IPS-NIHi11 (cell line): ENCODE measurements at places on chromosomes 1 and 21.

DNA sequence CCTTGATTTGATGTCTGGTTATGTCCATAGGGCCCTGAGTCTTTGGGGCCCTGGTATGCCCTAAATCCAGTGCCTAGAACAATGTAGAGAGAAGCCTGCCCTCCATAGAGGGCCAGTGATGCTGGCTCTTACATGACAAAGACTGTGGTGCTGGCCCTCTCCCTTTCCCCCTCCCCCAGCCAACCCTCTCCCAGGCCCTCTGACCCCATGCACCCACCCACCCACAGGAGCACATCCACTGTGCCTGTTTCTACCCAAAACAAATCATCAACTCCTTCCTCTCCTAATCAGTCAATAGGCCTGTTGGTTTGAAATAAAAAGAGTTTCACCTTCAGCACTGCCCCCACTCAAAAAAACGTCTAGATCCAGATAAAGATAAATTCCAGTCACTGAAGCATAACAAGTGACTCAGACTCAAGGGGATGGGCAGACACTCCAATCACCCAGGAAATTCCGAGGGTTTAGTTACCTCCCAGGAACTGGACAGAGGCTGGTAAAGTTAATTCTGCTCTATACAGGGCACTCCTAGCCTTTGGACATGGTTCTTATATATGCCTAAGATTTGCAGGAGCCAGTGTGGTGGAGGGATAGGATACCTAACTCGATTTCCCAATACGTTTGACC, 144.8 kb upstream of the VANGL1 start:
- no peak for DNase-seq

GRCh38 chr1:36436821-36437220, 13.4 kb downstream of the OSCP1 start:
- DNase-seq: no peak

DNA sequence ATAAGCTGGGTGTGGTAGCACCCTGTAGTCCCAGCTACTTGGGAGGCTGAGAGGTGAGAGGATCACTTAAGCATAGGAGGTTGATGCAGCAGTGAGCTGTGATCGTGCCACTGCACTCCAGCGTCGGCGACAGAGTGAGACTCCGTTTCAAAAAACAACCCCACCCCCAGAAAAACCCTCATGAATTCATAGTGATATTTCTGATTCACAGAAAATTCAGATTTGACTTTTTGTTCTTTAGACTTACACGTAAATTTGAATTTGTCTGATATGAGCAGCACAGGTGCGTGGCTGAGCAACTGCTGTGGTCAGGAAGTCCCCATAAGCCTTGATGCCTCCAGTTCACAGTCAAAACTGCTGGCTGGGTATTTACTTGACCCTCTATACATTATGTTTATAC, 10.0 kb upstream of the MORC3 start:
- no peak for DNase-seq

- no peak for DNase-seq
Observed at GRCh38 chr1:88029899-88030298, 654.2 kb upstream of the PKN2 start.

DNA sequence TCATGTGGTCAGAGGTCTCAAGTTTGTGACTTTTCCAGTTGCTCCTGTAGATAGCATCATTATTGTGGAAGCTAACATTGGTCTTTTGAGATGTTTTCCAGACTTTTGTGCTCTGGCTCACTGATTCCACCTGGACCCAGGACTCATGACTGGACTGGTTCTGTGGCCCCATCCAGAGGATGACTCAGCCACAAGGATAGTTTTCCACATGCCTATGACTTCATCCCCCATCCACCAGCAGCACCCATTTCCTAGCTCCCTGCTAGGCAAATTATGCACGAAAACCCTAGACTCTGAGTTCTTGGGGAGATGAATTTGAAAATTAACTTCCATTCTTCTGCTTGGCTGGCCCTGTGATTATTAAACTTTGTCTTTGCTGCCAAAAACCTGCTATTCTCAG, 949.3 kb downstream of the MRPL39 start:
- DNase-seq: no peak

- DNase-seq: no peak
Observed at GRCh38 chr1:58812926-58813325, 29.1 kb upstream of the JUN start.

DNA sequence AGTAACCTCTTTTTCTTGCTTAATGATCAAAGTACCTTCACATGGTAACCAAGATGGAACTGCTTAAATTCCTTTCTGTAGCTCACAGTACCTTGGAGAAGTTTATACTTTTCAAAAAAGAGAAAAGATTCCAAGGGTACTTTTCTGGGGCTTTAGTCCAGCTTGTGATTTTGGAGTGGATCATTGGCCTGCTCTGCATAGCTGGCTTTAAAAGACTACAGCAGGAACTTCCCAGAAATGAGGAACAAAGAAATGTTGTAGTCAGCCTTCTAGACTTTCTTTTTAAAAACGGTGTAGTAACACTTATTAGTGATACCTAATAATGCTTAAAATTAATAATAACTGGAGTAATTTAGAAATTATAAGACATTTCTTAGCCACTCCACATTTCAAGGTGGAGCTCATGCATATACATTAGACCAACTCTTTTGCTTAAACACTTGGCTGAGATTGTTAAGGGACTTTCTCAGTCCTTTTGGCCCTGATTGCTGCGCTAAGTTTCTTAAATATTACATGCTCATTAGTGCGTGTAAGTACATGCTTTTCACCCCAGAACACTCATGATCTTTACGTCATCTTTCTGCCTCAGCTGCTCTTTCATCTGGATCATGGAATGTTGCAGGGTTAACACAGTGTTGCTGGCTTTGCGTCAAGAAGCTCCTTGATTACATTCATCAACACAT, 57.3 kb downstream of the SDCCAG8 start:
- DNase-seq: no peak

GRCh38 chr21:28642891-28643290, 349.8 kb downstream of the LTN1 start:
- no peak for DNase-seq

DNA sequence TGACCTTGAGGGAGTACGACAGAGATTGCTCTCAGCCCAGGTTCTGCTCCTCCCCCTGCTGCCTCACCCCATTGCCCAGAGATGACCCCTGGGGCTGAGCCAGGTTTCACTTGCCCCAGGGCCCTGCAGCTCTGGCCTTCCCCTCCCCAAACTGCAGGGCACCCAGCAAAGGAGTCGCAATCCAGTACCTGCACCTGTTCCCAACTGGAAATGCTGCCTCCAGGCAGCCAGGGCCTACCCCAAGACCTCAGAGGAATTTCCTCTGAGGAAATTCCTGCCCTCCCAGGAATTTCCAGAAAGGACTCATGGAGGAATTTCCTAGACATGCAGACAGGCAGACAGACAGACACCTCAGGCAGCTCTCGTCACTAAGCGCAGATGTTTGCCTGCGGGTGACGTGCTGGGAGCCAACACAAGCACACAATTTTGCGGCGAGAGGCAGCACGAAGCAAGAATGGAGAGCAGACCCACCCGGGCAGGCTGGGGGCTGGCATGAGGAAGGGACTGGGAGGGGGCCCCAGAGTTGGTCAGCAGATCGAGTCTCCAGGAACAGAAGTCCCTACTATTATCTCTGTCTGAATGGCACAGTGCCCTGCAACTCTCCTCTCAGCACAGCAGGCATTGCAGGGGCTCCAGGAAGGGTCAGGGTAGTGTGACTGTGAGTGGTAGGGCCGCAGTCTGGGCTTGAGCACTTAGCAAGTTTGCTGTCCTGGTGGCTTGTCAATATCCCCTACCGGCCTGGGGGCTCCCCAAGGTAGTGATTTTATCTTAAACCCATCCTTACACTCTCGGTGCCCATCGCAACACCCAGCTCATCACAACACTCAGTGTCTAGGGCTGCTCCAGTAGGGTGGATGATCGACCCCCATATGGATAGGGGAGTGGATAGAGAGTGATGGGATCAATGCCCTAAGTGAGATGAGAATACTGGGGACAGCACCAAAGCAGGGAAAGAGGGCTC, 2.9 kb upstream of the EFNA1 start:
- peak; percentile 30 for DNase-seq

DNA sequence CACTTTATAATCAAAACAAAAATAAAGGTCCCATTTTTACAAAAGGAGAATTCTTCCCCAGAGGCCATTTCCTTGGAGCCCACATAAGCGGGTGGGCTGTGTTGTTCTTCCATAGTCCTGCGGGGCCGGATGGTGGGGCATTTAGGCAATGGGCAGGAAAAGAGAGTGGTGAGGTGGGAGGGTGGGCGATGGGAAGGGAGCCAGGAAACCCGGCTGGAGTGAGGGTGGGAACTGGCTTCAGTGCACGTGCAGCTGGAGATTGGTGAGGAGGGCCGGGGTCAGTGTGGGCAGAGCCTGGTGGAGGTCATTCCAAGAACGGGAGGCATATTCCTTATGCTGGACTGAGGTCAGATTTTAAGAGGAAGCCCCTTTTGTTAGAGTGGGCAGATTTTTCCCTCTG, 13.6 kb downstream of the NENF start:
- no peak for DNase-seq

GRCh38 chr1:77825131-77825709, 45.8 kb downstream of the MIGA1 start:
- DNase-seq: peak; percentile 15

DNA sequence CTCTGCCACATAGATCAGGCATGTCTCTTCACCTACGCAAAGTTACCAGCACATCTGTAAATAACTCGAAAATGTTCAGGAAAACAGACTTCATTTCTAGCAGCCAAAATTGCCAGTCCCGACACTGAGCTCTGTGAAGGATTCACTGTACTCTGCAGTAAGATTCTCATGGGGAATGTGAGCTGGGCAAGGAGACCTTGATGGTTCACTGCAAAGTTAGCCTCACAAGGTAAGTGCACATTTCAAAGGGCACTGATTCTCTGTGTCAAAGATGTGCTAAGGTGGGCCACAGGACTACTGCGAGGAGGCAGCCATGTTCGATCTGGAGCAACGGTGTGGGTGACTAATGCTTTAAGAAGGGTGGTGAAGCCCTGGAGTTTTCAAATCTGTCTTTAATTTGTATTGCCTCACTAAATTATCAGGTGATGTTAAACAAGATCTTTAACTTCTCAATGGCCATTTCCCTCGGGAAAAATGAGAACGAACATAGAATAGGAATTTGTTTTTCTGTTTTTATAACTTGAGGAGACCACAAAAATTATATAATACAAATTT, 25.2 kb downstream of the STPG1 start:
- no peak for DNase-seq

DNA sequence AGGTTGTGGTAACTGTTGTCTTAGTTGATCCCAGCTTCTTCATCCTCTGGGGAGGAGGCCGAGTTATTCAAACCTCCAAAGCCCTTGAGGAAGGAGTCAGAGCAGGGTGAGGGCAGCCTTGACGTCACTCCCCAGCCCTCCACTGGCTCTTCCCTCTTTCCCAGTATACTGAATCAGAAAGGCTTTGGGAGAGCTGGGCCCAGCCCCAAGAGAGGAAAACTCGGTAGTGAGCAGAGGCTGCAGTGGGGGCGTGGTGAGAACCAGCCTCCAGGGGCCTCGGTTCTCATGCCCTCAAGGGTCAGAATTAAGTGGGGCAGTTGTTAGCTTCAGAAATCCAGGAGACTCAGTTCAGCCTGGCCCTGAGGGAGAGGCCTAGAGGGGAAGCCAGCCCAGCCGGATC, 1.8 kb upstream of the GJA4 start:
- DNase-seq: peak; percentile 1

GRCh38 chr1:230715510-230715909, 1.6 kb upstream of the AGT start:
- no peak for DNase-seq

GRCh38 chr1:226763905-226764264, 24.8 kb upstream of the ITPKB start:
- peak; percentile 64 for DNase-seq

DNA sequence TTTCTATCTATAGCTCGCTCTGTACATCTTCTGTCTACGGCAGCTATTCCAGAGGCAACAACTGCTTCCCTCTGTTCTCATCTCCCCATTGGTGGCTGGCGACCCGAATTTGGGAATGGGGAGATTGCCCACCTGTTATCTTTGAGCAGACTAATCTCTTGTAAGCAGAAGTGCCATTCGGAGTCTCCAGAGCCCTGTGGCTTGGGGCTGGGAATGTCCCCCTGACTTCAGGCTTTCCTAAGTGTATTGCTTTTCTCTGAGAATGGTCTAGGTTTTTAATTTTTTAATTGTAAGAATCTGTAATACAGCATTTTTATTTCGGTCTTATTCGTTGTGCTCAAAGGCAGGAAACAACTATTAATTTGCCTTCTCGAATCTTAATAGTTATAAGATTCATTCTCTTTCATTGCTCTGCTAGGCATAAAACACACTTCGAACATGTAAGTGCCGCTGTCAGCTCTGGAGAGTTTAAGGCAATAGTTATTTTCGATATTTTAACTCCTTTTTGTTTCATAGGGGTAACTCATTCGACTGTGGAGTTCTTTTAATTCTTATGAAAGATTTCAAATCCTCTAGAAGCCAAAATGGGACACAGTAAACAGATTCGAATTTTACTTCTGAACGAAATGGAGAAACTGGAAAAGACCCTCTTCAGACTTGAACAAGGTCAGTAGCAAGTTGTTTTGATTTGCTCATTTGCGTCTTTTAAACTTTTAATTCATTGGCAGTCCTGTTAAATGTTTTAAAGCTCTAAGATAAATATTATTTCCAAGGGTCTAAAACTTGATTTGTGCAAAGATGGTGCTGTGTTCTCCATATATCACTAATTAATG, 514 bp downstream of the AGL start:
- no peak for DNase-seq

DNA sequence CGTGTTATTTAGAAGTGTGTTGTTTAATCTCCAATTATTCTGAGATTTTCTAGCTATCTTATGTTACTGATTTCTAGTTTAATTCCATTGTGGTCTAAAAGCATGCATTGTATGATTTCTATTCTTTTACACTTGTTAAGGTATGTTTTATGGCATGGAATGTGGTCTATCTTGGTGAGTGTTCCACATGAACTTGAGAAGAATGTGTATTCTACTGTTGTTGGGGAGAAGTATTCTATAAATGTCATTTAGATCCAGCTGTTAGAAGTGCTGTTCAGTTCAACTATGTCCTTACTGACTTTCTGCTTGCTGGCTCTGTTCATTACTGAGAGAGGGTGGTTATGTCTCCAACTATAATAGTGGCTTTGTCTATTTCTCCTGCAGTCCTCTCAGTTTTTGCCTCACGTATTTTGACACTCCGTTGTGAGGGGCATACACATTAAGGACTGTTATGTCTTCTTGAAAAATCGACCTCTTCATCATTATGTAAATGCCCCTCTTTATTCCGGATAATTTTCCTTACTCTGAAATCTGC, 12.0 kb upstream of the PLA2G5 start:
- DNase-seq: no peak

GRCh38 chr1:31216016-31216415, 23.7 kb downstream of the NKAIN1 start:
- peak; percentile 42 for DNase-seq

GRCh38 chr21:27423906-27424595, 457.2 kb upstream of the ADAMTS5 start:
- DNase-seq: peak; percentile 14

- no peak for DNase-seq
Observed at GRCh38 chr1:117098287-117098890, 23.2 kb downstream of the TRIM45 start.

- DNase-seq: peak; percentile 21
Observed at GRCh38 chr1:240956020-240956419, 344.1 kb upstream of the GREM2 start.

DNA sequence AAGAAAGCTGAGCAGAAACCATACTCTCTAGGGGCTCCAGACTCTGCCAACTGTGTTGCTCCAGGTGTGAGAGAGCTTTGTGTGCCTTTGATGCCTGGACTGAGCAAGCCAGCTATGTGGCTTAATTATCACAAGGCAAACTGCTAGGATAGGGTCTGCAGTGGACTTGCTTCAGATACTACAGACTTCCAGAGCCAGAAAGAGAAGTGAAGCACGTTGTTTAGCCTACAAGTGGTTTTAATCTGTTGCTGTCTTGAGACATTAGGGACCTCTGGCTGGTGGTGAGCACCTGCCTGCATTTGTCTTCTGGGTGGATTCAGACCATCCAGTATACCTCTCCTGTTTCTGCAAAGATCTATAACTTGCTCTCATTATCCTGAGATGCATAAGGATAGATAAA, 353.4 kb upstream of the PLXNA2 start:
- DNase-seq: no peak
